Spinal cord (tissue), 10 donors: ENCODE measurements at places on chromosomes 3 and 15. TPM values are rescaled to one million over a fixed set of nuclear protein-coding genes. Genes with fewer than 3 reads are reported as not detected.
A peak's percentile ranks its signal among the peaks of the same experiment; 100 is the strongest.

Gene TPRG1
- 1.4 TPM for total RNA-seq

Gene MFSD1
- total RNA-seq = 70.7 TPM

- H3K4me1 ChIP-seq = peaks cover 26% of the 10 kb centered on the region
- H3K36me3 ChIP-seq = peaks cover 44% of the 10 kb centered on the region
- DNase-seq = no peak
- peak within 1 kb of the TSS; percentile 5 for H3K4me3 ChIP-seq
- peak within 1 kb of the TSS; percentile 47 for H3K27ac ChIP-seq
Measured at GRCh38 chr3:51955175-51955892, at the start of gene GPR62. Gene GPR62 (plus strand): TSS chr3:51955381. CDS start chr3:51955653, 272 bp downstream.

Gene LRRIQ4
- total RNA-seq = 0.20 TPM

DNA sequence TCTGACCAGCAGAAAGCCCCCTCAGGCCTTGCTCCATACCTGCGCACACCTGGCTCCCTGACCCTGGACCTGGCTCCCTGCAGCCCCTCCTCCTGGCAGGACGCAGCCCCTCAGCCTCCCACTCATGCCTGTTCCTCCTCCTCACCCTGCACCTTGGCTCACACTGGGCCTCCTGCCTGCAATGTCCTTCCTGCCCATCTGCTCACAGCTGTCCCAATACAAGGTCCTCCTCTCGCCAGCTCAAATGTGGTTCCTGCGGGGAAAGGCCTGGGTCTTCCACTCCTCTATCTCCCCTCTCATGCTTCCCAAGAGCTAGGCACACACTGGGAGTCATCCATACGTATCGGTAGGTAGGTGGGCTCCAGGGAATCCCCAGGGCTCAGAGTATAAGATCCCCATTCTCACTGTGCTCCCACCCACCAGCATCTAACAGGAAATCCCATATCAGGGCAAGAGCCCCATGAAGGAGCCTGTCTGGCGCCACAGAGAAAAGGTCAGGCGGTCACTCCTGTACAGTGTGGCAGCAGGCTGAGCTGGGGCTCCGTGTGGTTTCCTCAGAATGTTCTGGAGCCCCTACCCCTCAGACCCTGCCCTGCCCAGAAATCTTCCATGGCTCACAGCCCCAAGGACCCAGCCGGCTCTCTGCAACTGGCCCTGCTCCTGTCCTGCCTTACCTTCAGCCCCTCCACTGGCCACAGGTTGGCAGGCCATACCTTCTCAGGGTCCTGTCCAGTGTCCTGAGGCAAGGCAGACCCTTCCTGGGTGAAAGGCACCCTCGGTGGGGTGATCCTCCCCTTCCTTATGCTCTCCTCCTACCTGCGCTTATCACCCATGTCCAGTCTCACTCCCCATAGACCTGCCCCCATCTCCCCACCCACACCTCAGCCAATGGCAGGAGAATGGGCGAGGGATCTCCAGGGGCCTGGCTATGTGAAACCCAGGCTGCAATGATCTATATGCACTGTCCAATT lies 10.9 kb downstream of the PLCD1 start:
- H3K4me1 ChIP-seq = peaks cover 8% of the 10 kb centered on the region
- H3K27ac ChIP-seq = no peak overlapping the region
- DNase-seq = no peak
- no peak overlapping the region for H3K4me3 ChIP-seq

DNA sequence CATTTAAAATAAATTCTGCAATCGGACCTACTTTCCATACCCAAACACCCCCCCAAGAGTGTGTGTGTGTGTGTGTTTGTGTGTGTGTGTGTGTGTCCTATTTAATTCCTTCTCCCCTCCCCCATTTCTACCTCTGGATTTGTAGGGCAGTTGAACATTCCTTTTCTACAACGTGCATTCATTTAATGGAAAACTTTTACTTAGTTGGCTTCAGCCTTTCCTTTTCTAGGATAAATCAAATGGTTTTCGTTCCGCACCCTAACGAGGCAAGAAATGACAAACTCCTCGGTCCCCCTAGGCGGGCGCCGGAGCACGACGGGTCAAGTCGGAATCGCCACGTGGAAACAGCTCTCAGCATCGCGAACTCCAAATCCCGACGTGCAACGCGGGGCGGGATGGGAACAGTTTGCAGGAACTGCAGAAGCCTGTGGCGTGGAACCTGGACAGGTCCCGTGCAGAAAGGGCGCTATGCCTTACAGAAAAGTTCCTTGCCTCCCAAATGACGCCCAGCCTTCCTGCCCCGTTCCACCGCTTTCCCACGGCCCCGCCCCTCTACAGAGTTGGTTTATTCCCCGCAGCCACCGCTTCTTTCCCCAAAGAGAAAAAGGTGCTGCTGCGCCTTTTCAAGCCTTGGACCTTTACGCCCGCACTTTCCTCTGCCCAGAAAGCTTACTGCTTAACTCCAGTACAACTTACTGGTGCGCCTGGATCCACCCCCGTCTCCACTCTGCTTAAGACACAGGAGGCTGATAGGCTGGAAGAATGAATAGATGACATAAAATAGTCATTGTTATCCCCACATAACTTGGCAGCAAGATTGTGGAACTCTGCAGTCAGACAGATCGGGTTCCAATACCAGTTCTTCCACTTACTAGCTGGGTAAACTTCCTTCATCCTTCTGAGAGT lies 1.1 kb upstream of the EIF2B5 start:
- no peaks in the 10 kb centered on the region for H3K27me3 ChIP-seq
- H3K27ac ChIP-seq = peak overlapping the region; percentile 87
- H3K4me1 ChIP-seq = no peaks in the 10 kb centered on the region
- peaks cover 7% of the 10 kb centered on the region for H3K36me3 ChIP-seq
- peak overlapping the region; percentile 87 for H3K4me3 ChIP-seq

Gene CLK3
- 23.8 TPM for total RNA-seq

DNA sequence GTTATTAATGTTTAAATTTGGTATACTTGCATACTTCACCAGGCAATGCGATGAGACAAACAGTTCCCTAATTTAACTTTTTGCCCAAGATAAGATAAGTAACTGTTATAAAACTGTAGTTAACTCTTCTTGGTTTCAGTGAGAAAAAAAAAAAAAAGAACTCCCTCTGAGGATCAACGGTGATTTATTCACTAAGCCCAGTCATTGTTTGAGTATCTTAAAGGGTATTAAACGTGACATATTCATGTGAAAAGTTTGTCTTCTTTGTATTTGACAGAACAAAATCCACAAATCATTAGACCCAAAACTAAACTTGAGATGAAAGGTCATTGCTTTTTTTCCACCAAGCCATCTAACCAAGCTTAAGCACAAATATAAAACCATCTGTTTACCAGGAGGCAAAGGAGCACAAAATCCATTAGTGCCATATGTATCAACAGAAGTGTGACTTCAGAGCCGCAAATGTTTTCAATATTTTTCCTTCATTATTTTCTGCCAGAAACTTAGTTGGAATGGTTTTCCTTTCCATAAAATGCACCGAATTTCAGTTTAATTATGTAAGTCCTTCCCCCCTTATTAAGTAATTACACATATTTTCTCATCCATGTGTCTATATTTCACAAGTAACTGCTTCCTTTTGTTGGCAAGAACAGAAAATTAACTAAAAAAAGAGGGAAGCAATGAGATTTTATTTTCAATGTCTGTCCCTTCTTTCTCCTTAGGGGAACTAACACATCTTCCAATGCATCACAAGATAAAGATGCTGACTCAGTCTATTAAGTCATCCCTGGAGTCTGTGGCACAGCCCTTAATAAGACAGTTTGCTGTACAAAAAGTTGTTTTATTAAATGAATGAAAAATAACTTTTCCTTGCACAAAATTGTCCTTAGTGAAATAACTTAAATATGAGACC lies 92.2 kb upstream of the RAP2B start:
- H3K4me1 ChIP-seq = no peaks in the 10 kb centered on the region
- DNase-seq = no peak
- H3K27me3 ChIP-seq = no peaks in the 10 kb centered on the region
- no peak overlapping the region for H3K4me3 ChIP-seq
- H3K27ac ChIP-seq = no peak overlapping the region

DNA sequence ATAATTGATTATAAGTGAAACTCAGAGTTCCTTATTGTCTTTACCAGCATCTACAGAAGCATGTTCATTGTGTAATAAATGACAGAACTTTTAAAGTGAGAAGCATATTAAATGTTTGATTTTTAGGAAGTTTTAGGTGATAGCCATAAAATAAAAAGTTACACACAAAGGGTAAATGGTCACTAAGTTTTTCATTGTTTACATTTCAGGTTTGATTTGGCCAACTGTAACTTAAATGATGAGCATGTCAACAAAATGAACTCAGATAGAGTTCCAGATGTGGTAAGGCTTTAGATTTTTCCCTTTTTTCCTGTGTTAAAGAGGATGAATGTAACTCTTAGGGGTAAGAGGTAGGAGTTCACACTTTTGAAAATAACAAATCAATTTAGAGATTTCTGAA lies 25.9 kb downstream of the NMD3 start:
- no peak for DNase-seq
- H3K36me3 ChIP-seq = peaks cover 14% of the 10 kb centered on the region
- H3K27me3 ChIP-seq = no peaks in the 10 kb centered on the region
- no peak overlapping the region for H3K27ac ChIP-seq
- H3K4me3 ChIP-seq = no peak overlapping the region

Gene GRK7
- total RNA-seq = 0.22 TPM

Gene CLDN18
- 0.20 TPM for total RNA-seq

DNA sequence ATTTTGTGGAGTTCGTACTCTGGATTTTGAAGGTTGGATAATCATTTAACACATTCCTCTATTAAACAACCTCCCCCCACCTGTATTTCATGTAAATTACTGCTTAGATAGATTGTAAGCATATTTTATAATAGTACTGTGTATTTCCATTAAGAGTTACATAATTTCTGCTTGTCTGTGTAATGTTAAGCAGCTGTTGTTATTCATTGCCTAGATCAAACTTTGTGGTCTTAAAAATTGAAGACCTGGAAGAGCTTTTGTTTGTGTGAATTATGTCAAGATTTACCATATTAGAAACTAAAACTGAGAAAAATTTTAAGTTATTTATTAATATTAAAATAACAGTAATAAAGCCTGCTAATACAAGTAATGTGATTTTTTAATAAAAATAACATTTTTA lies 11.1 kb downstream of the SETD5 start:
- no peaks in the 10 kb centered on the region for H3K27me3 ChIP-seq
- no peaks in the 10 kb centered on the region for H3K36me3 ChIP-seq
- no peak for DNase-seq
- H3K4me3 ChIP-seq = no peak overlapping the region
- no peak overlapping the region for H3K27ac ChIP-seq
- peaks cover 3% of the 10 kb centered on the region for H3K4me1 ChIP-seq

DNA sequence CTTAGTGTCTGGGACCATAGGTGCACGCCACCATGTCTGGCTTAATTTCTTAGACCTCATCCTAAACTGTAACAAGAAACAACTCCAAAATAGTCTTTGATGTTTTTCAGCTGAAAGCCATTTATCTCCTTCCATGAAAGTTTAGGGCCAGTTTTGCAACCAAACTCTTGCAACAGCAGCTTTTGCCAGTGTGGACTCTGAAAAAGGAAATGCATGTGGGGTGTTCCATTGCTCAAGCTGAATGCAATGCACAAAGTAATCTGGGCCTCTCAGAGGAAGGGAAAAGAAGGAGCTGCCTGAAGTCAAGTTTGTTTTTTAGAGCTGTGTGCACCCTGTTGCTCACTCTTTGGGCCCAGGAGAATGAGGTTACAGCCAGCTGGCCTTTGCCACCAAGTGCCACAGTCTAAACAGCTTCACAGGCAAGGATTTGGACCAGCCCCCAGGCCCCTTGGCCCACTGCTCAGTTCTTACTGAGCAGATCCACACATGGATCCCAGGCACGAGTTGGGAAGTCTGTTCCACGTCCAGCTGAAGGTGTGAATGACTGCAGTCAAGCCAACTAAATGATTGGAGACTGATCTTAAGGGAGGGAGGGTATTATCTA lies 212.3 kb upstream of the LRRFIP2 start:
- no peak for DNase-seq
- no peak overlapping the region for H3K27ac ChIP-seq
- H3K4me3 ChIP-seq = no peak overlapping the region
- H3K36me3 ChIP-seq = peaks cover 6% of the 10 kb centered on the region
- no peaks in the 10 kb centered on the region for H3K4me1 ChIP-seq

Gene TAGLN3
- 85.5 TPM for total RNA-seq

GRCh38 chr15:88690331-88690730 lies 51.5 kb downstream of the ISG20 start:
- peaks cover 8% of the 10 kb centered on the region for H3K4me1 ChIP-seq
- H3K27ac ChIP-seq = no peak overlapping the region
- H3K36me3 ChIP-seq = no peaks in the 10 kb centered on the region
- H3K4me3 ChIP-seq = no peak overlapping the region
- no peaks in the 10 kb centered on the region for H3K27me3 ChIP-seq
- DNase-seq = no peak

Gene FOXB1
- total RNA-seq = 2.1 TPM

- DNase-seq = no peak
- no peak overlapping the region for H3K4me3 ChIP-seq
- peaks cover 2% of the 10 kb centered on the region for H3K36me3 ChIP-seq
- H3K27me3 ChIP-seq = peaks cover 8% of the 10 kb centered on the region
Measured at GRCh38 chr3:62433396-62433795, 60.0 kb upstream of the FEZF2 start.

Gene SI
- 0.10 TPM for total RNA-seq

- no peak overlapping the region for H3K27ac ChIP-seq
- peaks cover 30% of the 10 kb centered on the region for H3K4me1 ChIP-seq
- no peaks in the 10 kb centered on the region for H3K36me3 ChIP-seq
- no peaks in the 10 kb centered on the region for H3K27me3 ChIP-seq
- no peak for DNase-seq
- H3K4me3 ChIP-seq = no peak overlapping the region
Measured at GRCh38 chr3:58006661-58007060, 1.6 kb upstream of the FLNB start.

- no peak overlapping the region for H3K27ac ChIP-seq
- DNase-seq = no peak
- H3K4me3 ChIP-seq = no peak overlapping the region
- no peaks in the 10 kb centered on the region for H3K36me3 ChIP-seq
Measured at GRCh38 chr3:15367059-15367458, 34.7 kb upstream of the SH3BP5 start.

Gene KLHL40
- total RNA-seq = not detected

GRCh38 chr3:24155276-24155675 lies 210.2 kb downstream of the NR1D2 start:
- H3K27ac ChIP-seq = no peak overlapping the region
- no peaks in the 10 kb centered on the region for H3K27me3 ChIP-seq
- no peaks in the 10 kb centered on the region for H3K4me1 ChIP-seq
- no peak for DNase-seq

Gene MAN2C1
- 88.3 TPM for total RNA-seq

DNA sequence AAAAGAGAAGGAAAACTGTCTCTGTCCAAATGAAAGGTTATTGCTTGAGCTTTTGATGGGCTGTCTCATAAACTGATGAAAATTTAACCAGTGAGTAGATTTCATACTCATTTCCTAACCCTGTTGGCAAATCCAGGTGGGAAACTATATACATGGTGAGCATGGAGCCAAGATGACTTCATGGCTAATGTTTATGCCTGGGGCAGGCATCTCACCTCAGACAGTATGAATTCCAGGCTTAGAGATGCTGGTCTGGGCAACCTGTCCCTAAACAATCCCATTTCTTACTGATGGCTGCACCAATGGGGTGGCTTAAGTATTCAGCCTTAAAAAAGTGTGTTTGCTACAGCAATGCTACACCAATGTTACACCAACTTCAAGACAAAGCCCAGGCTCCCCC lies 58.1 kb downstream of the SLTM start:
- H3K4me3 ChIP-seq = no peak overlapping the region
- H3K36me3 ChIP-seq = peaks cover 10% of the 10 kb centered on the region
- no peak overlapping the region for H3K27ac ChIP-seq
- no peaks in the 10 kb centered on the region for H3K4me1 ChIP-seq
- no peak for DNase-seq

GRCh38 chr3:87101861-87102625 lies 111.1 kb upstream of the VGLL3 start:
- H3K27me3 ChIP-seq = no peaks in the 10 kb centered on the region
- no peaks in the 10 kb centered on the region for H3K36me3 ChIP-seq
- no peak for DNase-seq
- H3K4me3 ChIP-seq = no peak overlapping the region
